ENCODE measurements at places on chromosomes 5 and 9.

- DNase-seq = no peak
These were observed 6.6 kb downstream of the BRD9 start for GRCh38 chr5:886036-886435.

DNA sequence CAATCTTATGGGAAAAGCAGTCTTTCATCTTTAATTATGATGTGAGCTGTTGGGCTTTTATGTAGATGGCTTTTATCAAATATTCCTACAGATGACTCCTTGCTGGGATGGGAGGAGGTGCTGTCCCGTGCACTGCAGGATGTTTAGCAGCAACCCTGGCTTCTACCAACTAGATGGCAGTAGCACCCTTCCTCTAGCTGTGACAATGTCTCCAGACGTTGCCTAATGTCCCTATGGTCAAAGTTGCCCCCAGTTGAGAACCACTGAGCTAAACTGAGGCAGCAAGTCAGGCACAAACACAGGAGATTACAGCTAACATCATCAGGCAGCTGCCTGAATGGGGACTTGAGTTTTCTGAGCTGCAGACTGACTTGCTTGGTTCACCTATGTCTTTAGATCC is 401.9 kb upstream of the PDE4D start:
- no peak for DNase-seq

GRCh38 chr5:43019614-43020398 is 20.3 kb downstream of the ANXA2R start:
- peak; percentile 50 for DNase-seq

DNA sequence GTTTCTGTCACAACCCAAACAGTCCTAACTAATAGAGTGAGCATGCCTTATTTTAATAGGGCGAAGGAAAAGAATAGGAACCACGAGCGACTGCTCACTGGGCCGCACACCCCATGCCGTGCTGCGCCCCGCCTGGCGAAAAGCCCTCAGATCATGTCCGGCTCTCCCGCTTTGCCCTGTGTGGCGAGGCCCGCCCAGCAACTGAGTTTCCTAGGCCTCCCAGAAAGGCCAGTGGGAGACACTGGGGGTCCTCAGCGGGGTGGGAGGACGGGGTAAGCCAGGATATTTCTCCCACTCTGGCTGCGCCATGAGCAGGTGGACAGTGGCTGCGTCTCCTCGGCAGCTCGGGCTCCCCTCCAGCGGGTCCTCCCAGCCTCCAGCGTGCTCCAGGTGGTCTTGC is 138.0 kb downstream of the GAPVD1 start:
- DNase-seq = no peak

DNA sequence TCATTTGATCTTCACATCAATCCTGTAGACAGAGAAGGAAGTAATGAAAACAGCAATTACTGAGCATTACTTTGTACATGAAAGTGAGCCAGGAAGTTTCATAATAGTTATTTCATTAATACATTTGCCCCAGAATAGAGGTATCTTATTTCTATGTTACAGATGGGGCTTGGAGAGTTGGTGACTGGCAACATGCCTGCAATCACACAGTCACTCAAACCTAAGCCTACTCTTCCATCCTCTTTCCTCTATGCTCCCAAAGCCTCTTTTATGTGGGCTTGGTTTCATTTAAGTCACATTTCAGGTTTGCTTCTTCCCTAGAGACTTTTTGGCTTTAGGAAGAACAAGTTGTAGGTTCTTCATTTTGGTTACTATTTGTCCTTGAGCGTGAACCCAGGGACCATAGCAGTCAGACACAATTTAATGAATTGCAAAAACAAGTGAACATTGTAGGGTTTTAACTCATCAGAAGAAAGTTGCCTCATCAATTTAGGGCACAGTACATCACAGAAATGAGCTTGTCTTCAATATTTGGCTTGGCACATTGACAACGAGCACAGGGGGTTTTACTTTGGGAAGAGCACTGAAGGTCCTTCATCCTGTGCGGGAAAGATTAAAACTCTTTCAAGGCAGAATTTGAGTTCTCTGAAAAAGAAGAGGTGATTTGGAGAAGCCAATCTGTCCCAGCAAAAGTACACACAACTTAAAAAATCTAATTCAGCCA is 381.1 kb downstream of the TMEM38B start:
- DNase-seq = no peak

DNA sequence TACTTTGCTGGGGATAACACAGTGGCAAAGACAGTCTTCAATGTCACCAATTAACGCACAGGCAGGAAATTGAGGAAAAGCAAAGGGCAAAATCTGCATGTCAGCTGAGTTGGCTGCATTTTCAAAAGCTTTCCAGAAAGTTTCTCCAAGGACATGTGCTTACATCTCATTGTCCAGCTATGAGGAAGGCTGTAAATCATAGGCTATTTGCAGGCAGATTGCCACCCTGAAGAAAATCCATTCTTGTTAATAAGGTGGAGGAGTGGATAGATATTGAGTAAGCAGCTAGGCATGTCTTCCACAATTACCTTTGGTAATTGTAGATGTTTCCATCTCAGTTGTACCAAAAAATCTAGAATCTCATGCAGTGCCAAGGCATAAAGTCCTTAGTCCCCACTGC is 278.0 kb upstream of the NUDT12 start:
- DNase-seq = no peak

GRCh38 chr5:31232273-31232888 is 38.9 kb downstream of the CDH6 start:
- DNase-seq = no peak

GRCh38 chr5:33659526-33660169 is 218.9 kb downstream of the TARS1 start:
- DNase-seq = no peak

- DNase-seq = peak; percentile 72
These were observed 19.7 kb downstream of the CAMSAP1 start for GRCh38 chr9:135887585-135888050.

DNA sequence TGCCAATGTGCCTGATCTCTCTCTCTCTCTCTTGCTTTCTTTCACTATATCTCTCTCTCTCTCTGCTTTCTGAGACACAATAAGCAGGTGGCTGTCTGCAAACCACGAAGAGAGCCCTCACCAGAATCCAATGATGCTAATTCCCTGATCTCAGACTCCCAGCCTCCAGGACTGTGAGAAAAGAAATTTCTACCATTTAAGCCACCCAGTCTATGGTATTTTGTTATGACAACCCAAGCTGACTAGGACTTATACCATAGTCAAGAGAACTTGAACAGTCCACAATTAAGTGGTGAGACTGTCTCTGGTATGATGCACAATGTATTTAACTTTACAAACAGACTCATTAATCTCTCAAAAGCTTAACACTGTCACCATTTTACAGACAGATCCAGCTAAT is 67.0 kb downstream of the NFIB start:
- no peak for DNase-seq
